ENCODE measurements at places on chromosomes 16 and 17.
A peak's percentile ranks its signal among the peaks of the same experiment; 100 is the strongest.

DNA sequence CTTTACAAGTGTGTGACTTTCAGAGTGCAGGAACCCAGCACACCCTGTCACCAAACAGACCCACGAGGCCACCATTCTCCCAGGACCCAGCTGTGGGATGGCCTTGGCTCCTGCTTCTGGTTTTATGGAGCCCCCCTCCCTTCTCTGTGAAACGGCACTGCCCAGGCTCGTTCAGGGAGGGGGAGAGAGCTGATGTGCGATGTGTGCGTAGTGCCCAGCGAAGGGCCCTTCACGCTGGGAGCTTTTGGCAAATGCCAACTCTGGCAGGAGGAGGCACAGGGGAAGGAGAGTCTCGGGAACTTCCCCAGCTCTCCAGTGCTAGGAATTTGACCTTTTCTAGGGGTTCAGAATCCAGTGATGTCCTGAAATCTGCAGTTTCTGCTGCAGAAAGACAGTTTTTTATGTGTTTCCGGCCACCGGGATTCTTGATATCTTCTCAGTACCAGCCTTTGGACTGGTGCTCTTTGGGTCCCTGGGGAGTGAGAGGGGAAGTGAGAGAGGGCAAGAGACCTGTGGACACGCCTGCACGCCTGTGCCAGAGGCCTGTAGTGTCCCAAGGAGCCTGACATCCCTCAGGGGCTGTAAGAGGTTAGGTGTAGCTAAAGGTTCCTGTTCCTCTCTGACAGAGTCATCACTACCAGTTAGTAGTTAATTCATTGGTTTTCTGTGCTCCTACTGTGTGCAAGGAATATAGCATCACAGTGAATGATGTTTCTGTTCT, 45.1 kb downstream of the CMIP start:
- DNase-seq: no peak

GRCh38 chr16:87317750-87318644, 805 bp upstream of the C16orf95 start:
- peak; percentile 65 for DNase-seq

DNA sequence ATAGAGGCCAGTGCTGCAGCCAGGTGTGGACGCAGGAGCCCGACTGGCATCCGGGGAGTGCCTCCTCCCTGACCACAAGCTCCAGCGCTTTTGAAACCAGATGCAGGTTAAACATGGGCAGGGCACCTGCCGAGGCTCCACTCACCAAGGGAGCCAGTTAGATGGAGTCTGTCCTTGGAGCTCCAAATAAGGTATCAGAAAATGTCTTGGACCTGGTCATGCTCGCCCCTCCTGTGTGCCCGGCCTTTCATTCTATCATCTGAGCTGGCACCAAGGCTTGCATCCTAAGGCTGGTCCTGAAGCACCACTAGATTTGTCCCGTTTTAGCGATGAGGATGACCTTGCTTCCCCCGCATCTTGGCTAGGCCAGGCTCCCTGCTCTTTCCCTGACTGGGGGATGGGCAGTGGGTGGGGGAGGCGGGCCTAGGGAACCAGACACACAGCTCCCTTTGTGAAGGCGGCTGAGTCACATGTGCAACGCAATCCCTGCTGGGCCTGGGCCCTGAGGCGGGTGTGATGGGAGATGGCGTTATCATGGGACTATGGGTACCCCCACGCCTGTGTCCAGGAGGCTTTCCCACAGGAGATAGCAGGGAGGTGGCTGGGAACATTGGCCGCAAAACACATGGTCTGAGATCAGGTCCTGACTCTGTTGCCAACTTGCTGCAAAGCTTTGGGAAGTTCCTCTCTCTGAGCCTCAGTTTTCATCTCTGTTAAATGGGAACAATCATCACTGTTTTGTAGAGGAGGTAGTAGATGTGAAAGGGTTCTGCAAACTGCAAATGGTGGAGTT, 5.0 kb upstream of the ADGRG1 start:
- DNase-seq: no peak

DNA sequence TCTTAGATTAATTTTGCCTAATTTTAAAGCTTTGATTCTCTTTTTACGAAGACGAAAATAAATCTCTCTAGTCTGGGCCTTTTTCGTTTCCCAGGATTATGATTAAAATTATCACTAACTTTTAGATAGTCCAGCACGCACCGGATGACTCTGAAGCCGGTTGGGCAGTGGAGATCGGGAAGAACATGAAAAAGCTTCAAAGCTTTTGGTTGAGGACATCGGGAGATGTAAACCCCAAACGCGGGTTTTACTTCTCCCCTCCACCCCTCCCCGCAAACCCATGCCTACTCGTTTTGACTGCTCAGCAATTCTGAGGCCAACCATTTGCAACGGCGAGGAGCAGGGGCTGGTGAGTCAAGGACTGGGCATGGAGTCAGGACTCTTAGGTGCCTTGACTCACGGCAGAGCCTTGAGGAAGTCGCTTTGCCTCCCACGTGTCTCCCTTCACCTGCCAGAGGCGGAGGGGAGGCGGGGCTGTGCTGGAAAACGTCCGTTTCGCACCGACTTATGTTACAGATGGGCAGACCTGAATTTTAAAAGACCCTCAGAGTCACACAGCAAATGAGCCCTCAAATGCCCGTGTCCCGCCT, 989 bp upstream of the DUSP14 start:
- no peak for DNase-seq

- no peak for DNase-seq
Observed at GRCh38 chr17:69239611-69240600, 11.3 kb upstream of the ABCA10 start.

DNA sequence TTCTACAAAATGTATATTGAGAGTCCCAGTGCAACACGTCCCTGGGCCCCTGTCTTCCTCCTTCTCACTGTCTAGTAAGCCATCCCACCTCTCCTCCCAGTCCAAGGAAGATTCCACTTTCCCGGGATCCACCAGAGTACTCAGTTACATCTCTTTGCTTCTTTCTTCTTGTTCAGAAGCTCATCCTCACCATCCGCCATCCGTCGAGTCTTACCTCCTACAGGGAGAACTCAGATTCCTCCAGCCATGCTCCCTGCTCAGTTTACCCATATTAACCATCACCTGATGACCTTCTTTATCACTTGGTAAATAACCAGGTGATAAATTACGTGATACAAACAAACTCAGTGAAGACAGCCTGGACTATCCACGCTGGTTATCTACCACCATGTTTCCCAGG, 57.1 kb downstream of the CYTH1 start:
- DNase-seq: no peak

All from SHP77 treated with DMSO at 0.1 percent for 48 hours (cell line).